ENCODE measurements at places on chromosomes 6 and 20.

GRCh38 chr6:1024587-1024986 lies 287.3 kb upstream of the FOXQ1 start:
- no peak for DNase-seq

DNA sequence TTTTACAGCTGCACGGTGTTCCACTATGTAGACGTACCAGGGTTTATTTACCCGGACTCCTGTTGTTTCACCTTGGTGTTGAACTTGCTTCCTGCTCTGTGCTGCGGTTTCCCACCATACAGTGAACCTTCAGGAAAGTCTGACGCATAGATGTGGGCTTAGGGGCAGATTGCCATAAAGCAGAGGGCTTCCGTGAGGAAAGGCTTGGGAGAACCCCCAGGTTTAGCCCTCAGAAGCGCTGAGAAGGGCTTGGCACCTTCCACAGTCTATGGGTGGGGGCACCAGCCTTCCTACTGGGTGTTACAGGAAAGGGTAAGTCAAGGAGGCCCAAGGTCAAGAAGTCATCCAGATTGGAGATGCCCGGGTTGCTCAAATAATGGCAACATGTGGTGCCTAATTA lies 19.2 kb upstream of the MRPS18A start:
- no peak for DNase-seq

GRCh38 chr6:56906752-56907151 lies 48.2 kb upstream of the BEND6 start:
- DNase-seq = no peak

DNA sequence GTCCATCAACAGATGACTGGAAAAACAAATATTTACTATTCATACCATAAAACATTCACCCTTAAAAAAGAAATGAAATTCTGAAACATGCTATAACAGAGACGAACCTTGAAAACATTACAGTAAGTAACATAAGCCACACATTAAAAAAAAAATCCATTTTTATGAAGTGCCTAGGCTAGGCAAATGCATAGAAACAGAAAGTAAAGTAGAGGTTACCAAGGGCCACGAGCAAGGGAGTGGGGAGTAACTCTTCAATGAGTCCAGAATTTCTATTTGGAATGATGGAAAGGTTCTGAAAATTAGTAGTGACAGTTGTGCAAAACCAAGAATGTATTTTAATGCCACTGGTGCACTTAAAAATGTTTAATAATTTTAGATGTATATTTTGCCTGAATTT lies 47.7 kb downstream of the STAU1 start:
- no peak for DNase-seq

DNA sequence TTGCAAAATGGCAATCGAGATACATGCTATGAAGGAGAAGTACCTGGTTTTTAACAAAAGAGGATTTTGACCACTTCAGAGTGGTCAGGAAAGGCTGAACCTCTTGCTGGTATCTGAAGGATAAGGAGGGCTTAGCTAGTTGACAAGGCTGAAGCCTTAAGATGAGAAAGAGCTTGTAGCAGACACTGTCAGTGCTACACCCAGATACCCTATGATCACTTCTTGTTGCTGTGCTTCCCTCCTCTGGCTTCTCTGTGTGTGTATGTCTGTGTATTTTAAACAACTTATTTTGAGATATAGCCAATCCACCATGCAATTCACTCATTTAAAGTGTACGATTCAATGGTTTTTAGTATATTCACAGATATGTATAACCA lies 38.9 kb upstream of the TGM2 start:
- DNase-seq = no peak

GRCh38 chr6:73739096-73739495 lies 43.1 kb downstream of the CD109 start:
- DNase-seq = peak; percentile 48

DNA sequence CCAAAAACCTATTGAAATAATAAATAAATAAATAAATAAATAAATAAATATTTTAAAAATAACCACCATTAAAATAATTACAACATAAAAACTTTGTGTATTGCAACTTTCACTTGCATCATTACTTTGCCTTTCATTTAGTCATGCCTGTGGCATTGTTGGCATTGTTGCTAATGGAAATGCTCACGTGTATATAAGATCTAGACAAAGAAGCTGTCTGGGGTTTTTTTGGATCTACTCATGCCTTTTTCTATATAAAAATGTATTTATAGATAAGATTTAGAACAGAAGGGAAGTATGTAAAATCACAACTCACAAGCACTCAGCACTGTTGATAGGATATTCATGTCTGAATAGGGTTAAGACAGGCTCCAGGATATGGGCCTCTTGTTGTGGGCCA lies 27.9 kb downstream of the GFRA4 start:
- DNase-seq = no peak

GRCh38 chr6:55748880-55749279 lies 126.5 kb downstream of the BMP5 start:
- DNase-seq = no peak

DNA sequence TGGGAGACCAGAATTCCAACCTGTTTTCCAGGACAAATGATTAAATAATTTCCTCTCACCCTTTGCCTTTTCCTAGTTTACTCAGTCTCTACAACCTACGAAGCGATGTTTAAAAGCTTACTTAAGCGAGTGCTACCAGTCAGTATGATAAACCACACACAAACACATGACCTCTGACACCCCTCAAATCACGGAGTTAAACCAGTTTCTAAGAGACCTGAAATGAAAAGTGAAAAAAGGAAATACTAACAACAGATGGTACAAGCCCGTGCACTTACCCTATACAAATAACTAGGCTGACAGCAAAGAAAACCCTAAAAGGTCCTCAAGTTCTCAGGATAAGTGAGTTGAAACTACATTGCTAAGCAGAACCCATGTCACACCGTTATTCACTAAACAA lies 7.7 kb downstream of the TNFRSF21 start:
- no peak for DNase-seq
